ENCODE measurements at places on chromosomes 16 and 17. TPM values are rescaled to one million over a fixed set of nuclear protein-coding genes. Genes with fewer than 3 reads are reported as not detected.

GRCh38 chr17:34275881-34276280 is 5.9 kb downstream of the CCL7 start:
- H3K36me3 ChIP-seq, result no peaks in the 10 kb centered on the region
- no peak overlapping the region for H3K4me3 ChIP-seq
- H3K27ac ChIP-seq, result no peak overlapping the region
- DNase-seq, result peak; percentile 76
- H3K27me3 ChIP-seq, result no peaks in the 10 kb centered on the region

- peaks cover 70% of the 10 kb centered on the region for H3K4me1 ChIP-seq
- no peak overlapping the region for H3K4me3 ChIP-seq
- DNase-seq, result no peak
- peak overlapping the region; percentile 89 for H3K27ac ChIP-seq
- no peaks in the 10 kb centered on the region for H3K36me3 ChIP-seq
- no peaks in the 10 kb centered on the region for H3K27me3 ChIP-seq
Measured at GRCh38 chr16:57192146-57192545, 6.0 kb downstream of the RSPRY1 start.

DNA sequence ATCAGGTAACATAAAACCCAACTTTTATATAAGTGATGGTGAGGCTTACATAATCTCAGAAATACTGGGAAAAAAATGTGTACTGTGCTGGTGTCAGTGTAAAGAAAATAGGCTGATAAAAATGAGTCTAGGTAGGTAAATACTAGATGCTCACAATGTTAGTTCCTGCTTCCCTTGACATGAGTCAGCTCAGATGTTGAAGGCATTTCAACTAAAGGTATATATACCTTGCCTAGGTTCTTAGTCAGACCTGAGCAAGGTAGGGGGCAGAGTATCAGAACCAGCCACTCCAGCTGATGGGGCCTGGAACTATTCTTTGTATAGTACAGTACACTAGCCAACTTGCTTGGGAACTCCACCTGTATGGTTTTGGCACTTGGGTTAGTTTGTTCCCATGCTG is 51.0 kb upstream of the CA10 start:
- H3K4me3 ChIP-seq, result no peak overlapping the region
- no peak overlapping the region for H3K27ac ChIP-seq
- H3K4me1 ChIP-seq, result no peaks in the 10 kb centered on the region
- H3K36me3 ChIP-seq, result no peaks in the 10 kb centered on the region
- no peak for DNase-seq

The MRPL12 gene
- total RNA-seq, result 6.2 TPM

DNA sequence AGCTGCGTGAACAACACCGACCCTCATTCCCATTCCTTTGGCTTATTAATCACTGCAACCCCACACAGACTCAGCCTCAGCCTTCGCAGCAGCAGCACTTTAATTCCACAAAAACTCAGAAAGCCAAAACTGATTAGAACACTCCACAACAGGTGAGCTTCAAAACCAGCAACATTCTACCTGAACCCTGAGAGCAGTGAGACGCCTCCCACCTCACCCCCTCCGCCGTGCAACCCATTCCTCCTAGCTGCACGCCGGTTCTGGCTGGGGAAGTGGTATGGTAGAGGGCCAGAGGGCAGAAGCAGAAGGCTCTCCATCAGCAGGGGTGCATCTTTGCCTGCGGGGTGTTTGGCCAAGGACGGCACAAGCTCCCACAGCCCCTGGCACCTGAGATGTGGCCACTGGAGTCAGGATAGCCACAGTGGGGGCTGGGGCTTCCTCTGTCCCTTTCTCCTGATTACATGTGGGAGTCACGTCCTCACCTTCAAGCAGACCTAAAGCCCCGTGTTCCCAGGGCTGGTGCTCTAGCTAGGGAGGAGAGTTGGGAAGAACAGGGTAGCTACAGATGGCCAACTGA is 1.6 kb downstream of the BORCS6 start:
- H3K36me3 ChIP-seq, result no peaks in the 10 kb centered on the region
- no peaks in the 10 kb centered on the region for H3K27me3 ChIP-seq
- H3K27ac ChIP-seq, result peak overlapping the region; percentile 74

The CHST5 gene
- under 0.01 TPM for total RNA-seq

- DNase-seq, result no peak
- no peak overlapping the region for H3K27ac ChIP-seq
- peaks cover 62% of the 10 kb centered on the region for H3K27me3 ChIP-seq
- peaks cover 19% of the 10 kb centered on the region for H3K4me1 ChIP-seq
- H3K36me3 ChIP-seq, result no peaks in the 10 kb centered on the region
Measured at GRCh38 chr17:50560931-50561745, 623 bp downstream of the CACNA1G start.

The NEK8 gene
- total RNA-seq, result 7.2 TPM

DNA sequence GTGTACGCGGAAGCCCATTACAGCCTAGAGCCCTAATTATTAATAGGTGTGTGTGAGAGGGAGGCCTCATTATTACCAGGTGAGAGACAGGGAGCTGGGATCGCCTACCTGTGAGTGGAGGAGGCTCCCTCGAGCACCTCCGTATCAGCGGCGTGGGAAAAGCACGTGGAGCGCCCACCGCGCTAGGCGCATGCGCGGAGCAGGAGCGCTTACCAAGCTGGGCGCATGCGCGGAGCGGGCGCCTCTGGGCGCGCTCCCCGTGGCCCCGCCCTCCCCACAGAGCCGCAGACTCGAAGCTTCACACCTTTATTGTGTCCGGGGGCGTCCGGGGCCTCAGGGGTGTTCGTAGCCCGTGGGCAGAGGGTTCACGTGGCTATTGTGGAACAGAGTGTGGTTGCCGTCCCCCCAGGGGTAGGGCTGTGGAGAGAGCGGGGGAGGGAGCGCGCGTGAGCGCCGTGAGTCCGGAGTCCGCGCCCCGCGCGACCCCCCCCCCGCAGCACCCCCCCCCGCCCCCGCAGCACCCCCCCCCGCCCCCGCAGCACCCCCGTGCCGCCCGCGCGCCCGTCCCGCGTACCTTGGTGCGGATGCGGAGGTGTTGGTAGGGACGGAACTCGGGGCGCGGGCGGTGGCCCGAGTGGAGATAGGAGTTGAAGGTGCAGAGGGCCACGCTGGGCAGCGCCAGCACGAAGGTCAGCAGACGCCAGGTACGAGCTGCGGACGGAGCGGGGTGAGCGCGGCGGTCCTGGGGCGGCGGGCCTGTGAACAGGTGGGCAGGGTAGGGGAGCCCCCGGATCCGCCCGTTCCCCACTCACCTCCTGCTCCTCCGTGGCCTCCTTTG is 500 bp downstream of the COX6A2 start:
- peak; percentile 94 for DNase-seq
- peaks cover 11% of the 10 kb centered on the region for H3K27me3 ChIP-seq
- H3K4me1 ChIP-seq, result no peaks in the 10 kb centered on the region
- H3K36me3 ChIP-seq, result no peaks in the 10 kb centered on the region

DNA sequence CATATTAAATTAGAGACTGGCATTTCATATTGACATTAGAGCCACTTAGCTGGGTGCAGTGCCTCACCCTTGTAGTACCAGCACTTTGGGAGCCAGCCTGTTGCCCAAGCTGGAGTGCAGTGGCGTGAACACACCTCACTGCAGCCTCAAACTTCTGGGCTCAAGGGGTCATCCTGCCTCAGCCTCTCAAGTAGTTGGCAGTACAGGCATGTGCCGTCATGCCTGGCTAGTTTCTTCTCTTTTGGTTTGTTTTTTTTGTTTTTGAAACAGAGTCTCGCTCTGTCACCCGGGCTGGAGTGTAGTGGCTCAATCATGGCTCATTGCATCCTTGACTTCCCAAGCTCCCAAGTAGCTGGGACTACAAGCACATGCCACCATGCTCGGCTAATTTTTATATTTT is 8.7 kb downstream of the PPM1E start:
- no peaks in the 10 kb centered on the region for H3K36me3 ChIP-seq
- H3K27ac ChIP-seq, result no peak overlapping the region
- no peak for DNase-seq
- H3K4me3 ChIP-seq, result no peak overlapping the region

The TBKBP1 gene
- total RNA-seq, result 11.8 TPM

- H3K36me3 ChIP-seq, result no peaks in the 10 kb centered on the region
- H3K4me1 ChIP-seq, result peaks cover 7% of the 10 kb centered on the region
- H3K27me3 ChIP-seq, result no peaks in the 10 kb centered on the region
- H3K4me3 ChIP-seq, result no peak overlapping the region
Measured at GRCh38 chr16:19095654-19096053, 18.1 kb upstream of the ITPRIPL2 start.

- DNase-seq, result peak; percentile 42
- H3K27me3 ChIP-seq, result no peaks in the 10 kb centered on the region
- H3K27ac ChIP-seq, result no peak overlapping the region
- H3K4me3 ChIP-seq, result no peak overlapping the region
Measured at GRCh38 chr17:876272-876671, 94.1 kb downstream of the MRM3 start.

DNA sequence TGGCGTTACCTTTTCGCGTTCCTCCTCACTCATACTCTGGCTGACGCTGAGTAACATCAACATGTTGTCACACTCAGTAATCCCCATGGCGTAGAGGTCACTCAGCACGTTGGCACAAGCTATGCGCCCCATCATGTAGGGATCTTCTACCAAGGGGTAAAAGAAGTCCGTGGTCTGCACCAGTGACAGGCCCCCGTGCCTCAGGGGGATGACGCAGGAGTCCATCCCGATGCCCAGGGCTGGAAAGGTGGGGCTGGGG is 596 bp downstream of the SEPHS2 start:
- H3K4me1 ChIP-seq, result peaks cover 14% of the 10 kb centered on the region
- peaks cover 12% of the 10 kb centered on the region for H3K36me3 ChIP-seq
- no peaks in the 10 kb centered on the region for H3K27me3 ChIP-seq
- peak overlapping the region; percentile 92 for H3K4me3 ChIP-seq

- no peak overlapping the region for H3K4me3 ChIP-seq
- H3K4me1 ChIP-seq, result no peaks in the 10 kb centered on the region
- H3K36me3 ChIP-seq, result no peaks in the 10 kb centered on the region
- no peak for DNase-seq
- H3K27ac ChIP-seq, result no peak overlapping the region
- no peaks in the 10 kb centered on the region for H3K27me3 ChIP-seq
Measured at GRCh38 chr17:27218719-27219488, 75.0 kb upstream of the WSB1 start.

DNA sequence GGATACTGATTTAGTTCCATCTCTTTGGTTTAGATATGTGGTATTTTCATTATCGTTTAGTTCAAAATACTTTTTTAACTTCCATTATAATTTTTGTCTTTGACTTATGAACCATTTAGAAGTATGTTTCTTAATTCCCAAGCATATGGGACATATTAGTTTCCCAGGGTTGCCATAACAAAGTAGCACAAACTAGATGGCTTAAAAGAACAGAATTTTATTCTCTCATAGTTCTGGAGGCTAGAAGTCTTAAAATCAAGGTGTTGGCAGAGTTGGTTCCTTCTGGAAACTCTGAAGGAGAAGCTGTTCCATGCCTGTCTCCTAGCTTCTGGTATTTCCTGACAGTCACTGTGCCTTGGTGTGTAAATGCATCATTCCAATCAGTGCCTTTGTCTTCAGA is 291.5 kb upstream of the AXIN2 start:
- no peaks in the 10 kb centered on the region for H3K27me3 ChIP-seq
- H3K36me3 ChIP-seq, result no peaks in the 10 kb centered on the region
- DNase-seq, result no peak
- H3K27ac ChIP-seq, result no peak overlapping the region
- H3K4me3 ChIP-seq, result no peak overlapping the region

DNA sequence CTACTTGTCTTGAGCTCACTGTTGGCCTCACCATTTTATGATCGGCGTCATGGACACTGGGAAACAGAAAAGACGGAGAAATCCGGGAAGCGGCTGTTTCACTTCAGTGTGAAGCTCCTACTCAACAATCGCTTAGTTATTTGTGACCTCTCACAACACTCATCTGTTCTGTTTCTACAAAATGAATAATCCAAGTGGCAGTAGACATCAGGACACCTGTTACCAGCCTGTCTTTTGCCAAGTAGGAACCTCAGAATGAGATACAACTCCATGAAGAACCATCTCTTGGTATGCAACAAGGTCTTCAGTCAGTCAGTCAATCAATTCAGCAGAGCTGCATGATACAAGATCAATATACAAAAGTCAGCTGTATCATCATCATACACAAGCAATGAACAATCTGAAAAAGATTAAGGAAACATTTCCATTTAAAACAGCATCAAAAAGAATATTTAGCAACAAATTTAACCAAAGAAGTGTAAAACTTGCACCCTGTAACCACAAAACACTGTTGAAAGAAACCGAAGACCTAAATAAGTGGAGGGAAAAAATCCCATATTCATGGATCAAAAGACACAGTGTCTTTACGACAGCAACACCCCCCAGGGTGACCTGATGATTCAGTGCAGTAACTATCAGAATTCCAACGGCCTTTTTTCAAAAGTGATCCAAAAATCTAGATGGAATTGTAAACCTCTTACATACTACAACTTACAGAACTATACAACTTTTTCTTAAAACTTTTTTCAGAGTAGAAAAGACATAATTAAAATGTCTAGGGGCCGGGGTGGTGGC is 63.4 kb downstream of the ANKRD11 start:
- H3K27ac ChIP-seq, result peak overlapping the region; percentile 59
- H3K27me3 ChIP-seq, result no peaks in the 10 kb centered on the region
- peaks cover 47% of the 10 kb centered on the region for H3K4me1 ChIP-seq
- no peak overlapping the region for H3K4me3 ChIP-seq
- peaks cover 8% of the 10 kb centered on the region for H3K36me3 ChIP-seq
- DNase-seq, result no peak
